ENCODE measurements at places on chromosomes 6 and 20.

DNA sequence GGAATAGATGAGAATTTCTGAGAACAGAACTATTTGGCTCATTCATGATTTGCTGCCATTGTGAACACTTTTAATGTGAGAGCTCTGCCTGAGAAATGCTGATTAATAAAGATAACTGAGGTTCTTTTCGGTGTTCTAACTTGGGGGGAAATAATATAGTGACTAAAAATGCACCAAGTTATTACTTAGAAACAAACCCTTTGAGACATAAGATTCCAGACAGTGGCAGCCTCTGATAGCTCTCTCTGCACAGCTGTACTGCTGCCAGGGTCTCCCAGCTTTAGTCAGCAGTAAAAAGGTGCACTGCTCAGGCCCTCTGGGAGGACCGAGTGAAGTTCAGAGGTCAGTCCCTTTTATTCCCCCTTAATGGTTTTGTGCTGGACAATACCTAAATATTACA is 2.5 kb upstream of the PRDM1 start:
- no peak for DNase-seq

DNA sequence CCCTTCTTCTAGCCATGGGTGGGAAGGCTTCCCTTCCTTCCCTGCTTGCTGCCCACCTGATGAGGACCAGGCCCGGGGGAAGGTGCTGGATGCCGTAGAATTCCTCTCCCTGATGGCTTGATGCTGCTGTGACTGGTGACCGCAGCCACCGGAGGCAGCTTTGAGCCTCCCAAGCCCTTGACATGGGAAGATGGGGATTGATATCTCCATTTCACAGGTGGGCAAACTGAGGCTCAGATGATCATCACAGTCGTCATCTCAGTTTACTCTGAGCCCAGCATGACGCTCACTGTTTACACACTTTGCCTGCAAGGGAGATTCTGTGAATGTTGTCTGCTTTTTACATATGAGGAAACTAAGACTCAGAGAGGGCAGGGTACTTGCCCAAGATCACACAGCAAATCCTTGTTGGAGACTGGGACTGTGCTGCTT is 43.9 kb downstream of the SRC start:
- no peak for DNase-seq

DNA sequence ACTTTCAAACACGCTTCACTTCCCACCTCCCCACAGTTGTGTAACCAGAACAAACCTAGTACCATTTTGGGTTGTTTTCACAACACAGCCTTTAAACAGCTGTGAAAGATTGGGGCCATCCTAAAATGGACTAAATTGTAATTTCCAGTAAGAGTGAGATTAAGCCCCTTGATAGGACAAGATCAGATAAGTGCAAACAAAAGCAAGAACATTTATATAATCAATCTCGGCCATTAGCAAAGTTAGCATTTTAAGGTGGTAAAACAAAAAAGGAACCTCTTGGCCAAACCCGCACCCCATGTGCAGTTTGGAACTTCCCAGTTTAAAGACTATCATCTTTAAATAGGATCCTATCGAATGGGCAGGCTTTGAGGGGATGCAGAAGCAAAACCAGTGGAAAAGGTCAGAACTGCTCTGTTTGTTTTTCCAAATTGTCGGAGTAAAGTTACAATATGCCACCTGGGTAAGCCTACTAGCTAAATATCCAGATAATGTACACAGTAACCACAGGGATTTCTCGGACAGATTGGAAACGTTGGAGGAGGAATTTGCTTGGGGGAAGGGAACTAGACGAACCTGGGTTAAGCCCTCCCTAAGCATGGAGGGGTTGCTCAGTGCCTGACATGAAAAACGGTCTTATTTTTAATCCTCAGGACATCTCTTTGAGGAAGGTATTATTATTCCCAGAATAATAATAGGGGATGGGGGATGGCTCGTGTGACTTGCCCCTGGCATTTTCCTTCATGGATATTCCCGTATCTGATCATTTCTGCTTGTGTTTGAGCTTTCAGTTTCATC is 159.8 kb upstream of the SALL4 start:
- DNase-seq, result no peak

GRCh38 chr20:57907131-57908000 is 197.6 kb upstream of the PMEPA1 start:
- no peak for DNase-seq

GRCh38 chr6:127869772-127870404 is 31.0 kb downstream of the THEMIS start:
- DNase-seq, result no peak

Data from NCI-H2171 (cell line).